ENCODE measurements at places on chromosomes 4 and X.

DNA sequence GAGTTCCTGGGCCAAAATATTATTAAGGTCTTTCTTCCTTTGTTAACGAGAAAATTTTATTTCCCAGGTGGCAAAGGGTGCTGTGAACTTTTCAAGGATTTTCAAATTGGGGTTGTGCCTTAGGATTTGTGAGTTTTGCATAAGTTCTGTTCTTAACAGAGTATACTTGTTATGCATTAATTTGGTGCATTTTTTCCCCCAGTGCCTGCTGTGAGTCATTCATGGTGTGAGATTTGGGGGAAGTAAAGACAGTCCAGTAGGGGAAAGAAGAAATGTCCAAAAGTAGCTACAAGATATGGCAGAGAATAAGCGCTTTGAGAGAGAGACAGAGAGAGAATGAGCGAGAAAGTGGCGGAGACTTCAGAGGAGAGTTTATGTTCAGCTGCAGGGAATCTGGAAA, 239.2 kb downstream of the ARHGAP10 start:
- no peak for DNase-seq

GRCh38 chrX:107102980-107103379, 15.6 kb downstream of the RBM41 start:
- no peak for DNase-seq

DNA sequence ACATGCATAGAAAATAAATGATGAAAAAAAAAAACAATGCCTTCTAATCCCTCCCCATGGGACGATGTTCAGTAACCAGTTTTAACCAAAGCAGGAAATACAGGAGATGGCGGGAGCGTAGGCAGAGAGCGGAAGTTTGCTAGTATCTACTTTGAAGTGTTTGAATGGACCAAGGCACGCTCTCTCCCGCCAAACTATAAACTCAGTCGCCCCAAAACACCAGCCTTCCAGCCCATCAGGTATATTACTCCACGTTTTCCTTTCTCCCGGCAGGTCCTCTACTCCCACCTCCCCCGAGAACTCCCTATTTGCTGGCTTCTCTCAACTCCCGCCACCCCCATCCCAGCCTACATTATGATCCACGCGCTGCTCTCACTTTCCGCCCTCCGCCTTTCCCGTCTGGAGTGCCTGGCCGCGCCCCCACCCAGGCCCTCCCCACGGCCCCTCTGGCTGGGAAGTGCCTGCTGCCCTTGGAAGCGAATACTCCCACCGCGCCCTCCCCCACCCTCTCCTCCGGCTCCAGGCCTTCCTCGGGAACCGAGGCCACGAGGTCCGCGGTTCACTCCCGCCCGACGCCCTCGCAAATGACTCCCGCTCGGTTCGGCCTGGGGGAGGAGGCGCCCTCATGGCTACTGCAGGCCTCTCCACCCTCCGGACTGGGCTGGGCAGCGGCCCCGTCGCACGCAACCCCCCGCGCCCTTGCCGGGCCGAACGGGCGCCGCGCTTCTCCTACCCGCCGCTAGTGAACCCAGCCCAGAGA, 723 bp downstream of the DHX15 start:
- peak; percentile 71 for DNase-seq

- peak; percentile 19 for DNase-seq
Observed at GRCh38 chrX:105190252-105190853, 30.1 kb downstream of the TEX13A start.

DNA sequence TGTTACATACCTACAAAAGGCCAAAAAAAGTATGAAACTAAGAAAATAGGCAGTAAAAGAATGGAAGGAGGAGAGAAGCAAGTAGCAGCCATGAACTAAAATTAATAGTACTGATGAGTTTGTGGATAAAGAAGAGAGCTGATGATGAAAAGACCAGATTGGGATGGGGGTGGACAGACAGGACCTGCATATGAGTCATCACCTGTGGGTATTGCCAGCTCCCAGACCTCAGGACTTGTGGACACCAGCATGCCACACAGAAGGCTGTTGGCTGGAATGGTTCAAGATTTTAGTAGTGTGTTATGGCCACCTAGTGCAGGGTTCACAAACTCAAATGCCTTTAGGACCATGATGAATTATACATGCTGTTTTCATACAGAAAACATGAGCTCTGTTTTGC, 58.9 kb downstream of the ARX start:
- no peak for DNase-seq

DNA sequence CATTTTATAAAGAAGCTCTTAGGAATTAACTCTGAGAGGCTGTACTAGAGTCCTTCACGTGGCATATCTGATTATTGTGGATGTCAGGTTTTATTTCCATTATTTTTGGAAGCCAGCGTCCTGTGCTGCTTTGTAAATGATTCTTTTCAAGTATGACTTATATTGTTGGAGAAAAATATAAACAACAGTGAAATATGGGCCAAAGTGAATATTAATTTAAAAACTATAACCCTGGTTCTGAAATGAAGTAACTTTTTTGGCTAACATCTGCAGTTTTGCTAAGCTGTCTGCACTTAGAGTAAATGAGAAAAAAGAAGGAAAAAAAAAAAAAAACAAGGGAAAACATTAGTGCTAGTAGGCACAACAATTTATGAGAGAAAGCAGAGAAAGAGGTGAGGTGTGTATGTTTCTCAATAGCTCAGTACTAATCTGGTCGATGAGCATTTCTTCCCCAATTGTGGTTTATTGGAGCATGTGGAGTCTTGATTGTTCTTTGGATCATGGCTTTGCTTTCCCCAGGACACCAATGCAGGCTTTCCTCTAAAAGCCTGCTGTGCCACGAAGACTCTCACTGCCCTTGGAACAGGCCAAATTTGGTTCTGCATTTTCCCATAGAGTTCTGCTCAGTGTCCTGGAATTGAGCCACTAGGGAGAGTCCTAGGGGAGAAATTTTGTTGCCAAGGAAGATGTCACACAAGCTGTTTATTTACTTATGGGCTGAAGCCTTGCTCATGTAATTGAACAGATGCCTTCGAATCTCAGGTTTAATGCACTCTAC, 273.3 kb downstream of the DKK2 start:
- no peak for DNase-seq

- DNase-seq: no peak
Observed at GRCh38 chr4:90543419-90544170, 416.4 kb downstream of the CCSER1 start.

GRCh38 chr4:128244379-128244778, 43.2 kb downstream of the PGRMC2 start:
- DNase-seq: no peak

GRCh38 chrX:2541603-2542002, 40.8 kb upstream of the DHRSX start:
- DNase-seq: no peak

GRCh38 chr4:23547096-23547495, 342.8 kb downstream of the PPARGC1A start:
- DNase-seq: no peak

- DNase-seq: no peak
Observed at GRCh38 chr4:6275898-6276806, 6.5 kb downstream of the WFS1 start.

- DNase-seq: no peak
Observed at GRCh38 chrX:22171287-22172060, 101.2 kb upstream of the CBLL2 start.

DNA sequence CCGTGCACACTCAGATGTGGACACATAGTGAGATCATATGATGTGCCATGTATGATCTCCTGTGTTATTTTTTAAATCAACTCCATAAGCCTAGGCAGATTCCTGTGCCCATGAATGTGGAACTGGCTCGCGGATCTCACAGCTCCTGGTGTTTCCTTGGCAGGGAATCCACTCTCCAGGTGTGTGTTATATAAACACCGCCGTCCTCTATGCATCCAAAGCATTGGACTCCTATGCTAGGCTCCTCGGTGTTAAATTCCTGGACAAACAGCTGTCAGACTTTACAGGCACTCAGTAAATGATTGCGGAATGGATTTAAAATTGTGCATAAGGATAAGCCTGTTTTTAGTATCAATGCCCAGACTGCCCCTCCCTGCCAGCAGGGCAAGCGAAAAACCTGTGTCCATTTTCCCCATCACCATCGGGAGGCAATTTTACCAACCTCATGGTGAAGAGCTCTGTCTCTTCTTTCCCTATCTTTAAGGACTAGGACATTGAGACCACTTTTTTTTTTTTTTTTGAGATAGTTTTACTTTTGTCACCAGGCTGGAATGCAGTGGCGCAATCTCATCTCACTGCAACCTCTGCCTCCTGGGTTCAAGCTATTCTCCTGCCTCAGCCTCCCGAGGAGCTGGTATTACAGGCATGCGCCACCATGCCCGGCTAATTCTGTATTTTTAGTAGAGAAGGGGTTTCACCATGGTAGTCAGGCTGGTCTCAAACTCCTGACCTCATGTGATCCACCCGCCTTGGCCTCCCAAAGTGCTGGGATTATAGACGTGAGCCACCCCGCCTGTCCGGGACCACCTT, 23.6 kb upstream of the GPR78 start:
- DNase-seq: no peak

DNA sequence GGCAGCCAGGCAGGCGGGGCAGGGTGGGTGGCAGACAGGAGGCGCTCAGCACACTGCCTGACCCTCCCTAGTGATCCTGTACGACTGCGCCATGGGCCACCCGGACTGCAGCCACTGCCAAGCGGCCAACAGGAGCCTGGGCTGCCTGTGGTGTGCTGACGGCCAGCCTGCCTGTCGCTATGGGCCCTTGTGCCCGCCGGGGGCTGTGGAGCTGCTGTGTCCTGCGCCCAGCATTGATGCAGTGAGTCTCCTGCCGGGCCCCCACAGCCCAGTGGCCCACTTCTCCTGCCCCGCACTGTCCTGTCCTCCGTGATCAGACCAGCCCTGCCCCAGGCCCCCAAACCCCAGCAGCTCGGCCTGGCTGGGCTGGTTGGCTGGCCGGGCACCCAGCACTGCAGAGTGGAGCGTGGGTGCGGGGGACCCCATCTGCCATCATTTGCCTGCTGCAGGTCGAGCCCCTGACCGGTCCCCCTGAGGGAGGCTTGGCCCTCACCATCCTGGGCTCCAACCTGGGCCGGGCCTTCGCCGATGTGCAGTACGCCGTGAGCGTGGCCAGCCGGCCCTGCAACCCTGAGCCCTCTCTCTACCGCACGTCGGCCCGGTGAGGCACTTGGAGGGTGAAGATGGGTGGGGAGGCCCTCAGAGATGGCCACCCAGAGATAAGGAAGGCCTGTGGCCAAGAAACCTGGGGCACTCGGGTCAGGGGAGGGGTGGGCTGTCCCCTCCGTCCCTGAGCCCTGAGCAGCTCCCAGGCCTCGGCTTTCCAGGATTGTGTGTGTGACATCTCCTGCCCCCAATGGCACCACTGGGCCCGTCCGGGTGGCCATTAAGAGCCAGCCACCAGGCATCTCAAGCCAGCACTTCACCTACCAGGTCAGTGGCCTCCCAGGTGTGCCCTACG, 7.6 kb downstream of the PLXNB3 start:
- DNase-seq: no peak

GRCh38 chr4:19982556-19982955, 269.1 kb upstream of the SLIT2 start:
- no peak for DNase-seq

DNA sequence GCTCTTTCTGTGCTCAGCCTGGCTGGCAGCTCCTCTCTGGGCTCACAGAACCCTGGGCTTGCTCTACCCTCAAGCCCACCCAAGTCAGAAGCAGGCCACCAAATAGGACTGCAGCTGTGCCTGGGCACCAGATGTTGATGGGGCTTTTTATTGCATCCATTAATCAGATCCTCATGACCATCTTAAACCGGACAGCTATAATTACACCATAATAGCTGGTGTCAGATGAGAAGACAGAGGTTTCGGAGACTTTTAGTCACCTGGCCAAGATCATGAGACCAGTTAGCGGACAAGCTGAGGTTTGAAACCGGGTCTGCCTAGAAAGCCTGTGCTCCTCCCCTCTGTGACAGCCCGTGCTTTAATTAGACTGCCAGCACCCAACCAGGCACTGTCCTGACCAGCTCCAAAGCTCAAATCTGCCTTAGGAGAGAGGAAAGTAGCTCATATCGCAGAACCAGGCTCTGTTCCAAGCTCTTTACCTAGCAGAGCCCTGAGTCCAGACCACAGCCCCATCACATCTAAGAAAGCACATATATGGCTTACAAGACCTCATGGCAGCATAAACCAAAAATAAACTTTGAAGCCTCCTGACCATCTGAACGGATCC, 88.9 kb downstream of the JAKMIP1 start:
- no peak for DNase-seq

- peak; percentile 86 for DNase-seq
Observed at GRCh38 chrX:119693040-119693995, at the start of gene SEPTIN6. Gene SEPTIN6 (minus strand): TSS chrX:119693168. CDS start chrX:119693105, 63 bp downstream.

DNA sequence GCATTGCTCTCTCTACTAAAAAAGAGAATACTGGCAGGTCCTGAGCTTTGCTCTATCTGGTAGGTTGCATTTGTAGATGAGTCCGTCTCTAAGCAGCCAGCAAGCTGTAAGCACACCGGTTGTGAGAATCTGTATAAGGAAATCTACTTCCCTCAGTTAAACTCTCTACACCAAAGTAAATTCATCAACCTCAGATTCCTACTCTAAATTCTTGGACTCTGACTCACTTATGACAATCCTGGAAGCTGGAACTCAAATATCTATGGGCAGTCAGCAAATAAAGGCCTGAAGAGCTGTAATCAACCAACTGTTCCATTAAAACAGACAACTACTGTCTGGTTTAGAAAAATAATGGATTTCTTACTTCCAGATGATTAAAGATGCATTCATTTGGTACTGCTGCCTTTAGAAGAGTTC, 37.9 kb downstream of the FAT1 start:
- DNase-seq: no peak

GRCh38 chr4:1111259-1111809, 2.0 kb downstream of the RNF212 start:
- DNase-seq: no peak

- DNase-seq: no peak
Observed at GRCh38 chrX:106897259-106897658, 5.9 kb downstream of the RIPPLY1 start.

- DNase-seq: no peak
Observed at GRCh38 chr4:94531991-94532789, 80.4 kb downstream of the PDLIM5 start.

GRCh38 chrX:125765347-125765746, 400.7 kb downstream of the DCAF12L2 start:
- DNase-seq: no peak

- no peak for DNase-seq
Observed at GRCh38 chr4:8589336-8589735, 3.2 kb upstream of the CPZ start.

DNA sequence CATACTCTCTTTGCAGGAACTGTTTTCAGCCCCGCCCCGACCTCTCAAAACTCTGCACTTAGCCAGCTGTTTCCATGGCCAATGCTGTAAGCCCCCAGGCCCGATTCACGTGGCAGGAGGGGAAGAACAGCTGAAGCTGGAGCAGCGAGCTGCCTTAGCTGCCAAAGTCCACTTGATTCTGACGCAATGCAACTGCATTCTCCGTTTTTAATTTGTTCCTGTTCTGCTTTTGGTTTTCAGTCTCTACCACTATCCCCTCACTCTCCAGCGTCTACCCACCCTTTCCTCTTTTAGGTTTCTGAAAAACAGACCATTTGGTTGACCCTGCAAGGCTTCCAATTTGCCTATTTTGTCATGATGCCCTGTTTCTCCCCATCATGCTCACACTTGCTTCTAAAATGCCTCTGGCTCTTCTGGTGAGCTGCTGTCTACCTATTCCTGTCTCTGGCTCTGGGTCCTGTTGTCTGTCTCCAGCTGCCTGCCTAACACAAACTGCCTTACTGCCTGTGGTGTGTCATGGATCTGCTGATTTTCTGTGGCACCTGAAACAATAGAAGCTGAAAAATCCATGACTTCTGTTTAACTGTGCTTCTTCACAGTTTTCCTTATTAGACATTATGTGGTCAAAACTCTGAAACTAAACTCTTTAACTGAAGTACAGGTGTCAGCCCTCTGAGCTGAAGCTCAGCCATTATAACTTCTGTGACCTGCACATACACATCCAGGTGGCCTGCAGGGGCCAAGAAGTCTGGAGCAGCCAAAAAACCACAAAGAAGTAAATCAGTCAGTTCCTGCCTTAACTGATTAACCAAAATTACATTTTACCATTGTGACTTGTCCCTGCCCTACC, 160.5 kb upstream of the AGTR2 start:
- DNase-seq: no peak

Measured in activated naive CD4-positive, alpha-beta T cell treated with anti-CD3 and anti-CD28 coated beads for 36 hours (primary cell).